ENCODE measurements at places on chromosomes 2 and 18.

- no peak for DNase-seq
These were observed 258.0 kb downstream of the DPP10 start for GRCh38 chr2:114700440-114700839.

DNA sequence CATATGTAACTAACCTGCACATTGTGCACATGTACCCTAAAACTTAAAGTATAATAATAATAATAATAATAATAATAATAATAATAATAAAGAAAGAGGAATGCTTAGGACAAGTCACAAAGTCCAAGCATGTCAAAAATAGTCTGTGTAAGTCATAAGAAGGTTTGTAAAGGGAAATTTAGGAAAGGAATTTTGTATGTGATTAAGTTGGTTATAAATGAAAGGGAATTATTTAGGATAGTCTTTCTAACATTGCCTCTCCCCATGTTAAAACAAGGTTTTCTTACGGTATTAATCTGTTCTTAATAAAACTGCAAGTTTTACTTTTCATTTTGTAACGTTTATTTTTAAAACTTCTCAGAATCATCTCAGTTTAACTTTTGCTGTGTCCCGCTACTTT, 62.8 kb downstream of the SESTD1 start:
- no peak for DNase-seq

DNA sequence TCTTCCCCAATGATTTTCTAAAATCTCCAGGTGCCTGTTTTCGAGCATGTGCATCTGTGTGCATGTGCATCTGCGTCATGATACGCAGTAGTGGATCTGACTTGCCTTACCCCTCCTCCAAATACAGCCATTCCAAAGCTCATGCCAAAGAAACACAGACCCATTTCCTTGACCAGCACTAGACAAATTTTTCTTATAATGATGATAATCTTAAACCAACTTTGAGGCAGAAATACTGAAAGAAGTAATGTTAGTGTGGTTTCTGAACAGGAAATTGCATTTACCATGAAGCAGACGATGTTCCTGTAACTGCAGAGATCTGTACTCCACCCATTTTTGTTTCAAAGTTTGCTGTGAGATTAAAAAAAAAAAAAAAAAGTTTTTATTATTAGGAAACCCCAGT, 25.6 kb downstream of the CYTIP start:
- no peak for DNase-seq

DNA sequence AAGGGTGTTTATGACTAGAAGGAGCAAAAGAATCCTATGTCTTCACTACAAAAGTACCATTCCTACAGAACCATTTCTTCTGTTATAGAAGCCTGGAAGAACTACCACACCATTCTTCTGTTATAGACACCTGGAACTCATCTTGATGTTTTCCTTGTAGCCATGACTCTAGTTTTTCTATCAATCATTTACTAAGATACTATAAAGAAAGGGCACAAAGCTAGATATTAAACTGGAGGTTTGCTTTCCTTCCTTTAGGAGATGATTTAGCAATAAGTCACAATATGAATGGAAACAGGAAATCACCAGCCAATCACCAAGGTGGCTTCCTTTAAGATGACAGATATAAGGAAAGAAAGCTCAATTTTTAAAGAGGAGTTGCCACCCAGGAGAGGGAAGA, 100.3 kb upstream of the NEUROD1 start:
- DNase-seq, result no peak

- DNase-seq, result no peak
These were observed 84.8 kb upstream of the ITGA6 start for GRCh38 chr2:172342611-172343010.

DNA sequence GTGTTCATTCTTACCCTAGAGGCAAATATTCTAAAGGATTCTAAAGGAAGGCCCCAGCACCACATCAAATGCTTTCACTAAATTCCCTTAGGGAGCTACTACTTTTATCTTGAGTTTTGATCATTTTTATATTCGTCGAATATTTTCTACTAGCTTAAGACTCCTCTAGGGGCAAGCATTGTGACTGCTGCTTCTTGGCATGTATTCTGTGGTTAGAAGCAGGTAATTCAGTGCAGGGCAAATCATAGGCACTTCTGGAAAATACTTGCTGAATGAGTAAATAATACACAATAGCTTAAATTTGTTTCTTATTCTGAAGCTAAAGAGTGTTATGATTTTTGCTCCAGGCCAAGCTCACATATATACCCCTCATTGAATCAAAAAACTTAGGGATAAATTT, 136.4 kb downstream of the LRP2 start:
- DNase-seq, result no peak

DNA sequence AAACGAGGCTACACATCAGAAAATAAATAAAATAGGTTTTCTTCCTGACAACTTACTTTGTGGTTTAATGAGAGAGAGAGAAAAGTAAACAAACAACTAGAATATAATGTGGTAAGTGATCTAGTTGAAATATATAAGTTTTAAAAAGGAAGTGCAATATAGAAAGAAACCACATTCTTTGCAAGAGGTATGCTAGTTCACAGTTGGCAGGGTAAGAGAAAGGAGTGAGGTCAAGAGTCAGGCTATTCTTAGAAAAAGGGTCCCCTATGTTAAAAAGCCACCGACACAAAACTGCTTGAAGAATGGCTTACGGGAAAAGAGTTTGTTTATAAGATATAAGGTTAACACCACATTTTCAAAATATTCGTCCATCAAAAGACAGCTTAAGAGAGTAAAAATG, 462.1 kb downstream of the ERBB4 start:
- DNase-seq, result no peak

DNA sequence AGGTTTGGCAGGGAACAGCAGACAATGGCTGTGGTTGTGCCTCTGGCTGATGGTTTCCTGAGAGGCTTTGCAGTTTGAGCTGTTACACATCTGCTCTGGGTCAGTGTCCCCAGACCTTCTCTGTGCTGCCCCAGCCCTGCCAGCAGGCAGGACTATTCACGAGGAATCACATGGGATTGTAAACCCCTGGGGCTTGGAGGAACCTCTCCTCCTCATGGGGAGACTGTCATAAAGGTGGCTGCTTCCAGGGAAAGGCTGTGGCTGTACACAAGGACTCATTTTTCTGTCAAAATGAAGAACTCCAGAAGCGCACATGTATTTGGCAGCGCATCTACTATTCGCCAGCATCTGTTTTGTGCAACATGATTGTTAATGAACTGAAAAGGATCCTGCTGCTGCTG, 142.6 kb upstream of the CYP1B1 start:
- peak; percentile 56 for DNase-seq

DNA sequence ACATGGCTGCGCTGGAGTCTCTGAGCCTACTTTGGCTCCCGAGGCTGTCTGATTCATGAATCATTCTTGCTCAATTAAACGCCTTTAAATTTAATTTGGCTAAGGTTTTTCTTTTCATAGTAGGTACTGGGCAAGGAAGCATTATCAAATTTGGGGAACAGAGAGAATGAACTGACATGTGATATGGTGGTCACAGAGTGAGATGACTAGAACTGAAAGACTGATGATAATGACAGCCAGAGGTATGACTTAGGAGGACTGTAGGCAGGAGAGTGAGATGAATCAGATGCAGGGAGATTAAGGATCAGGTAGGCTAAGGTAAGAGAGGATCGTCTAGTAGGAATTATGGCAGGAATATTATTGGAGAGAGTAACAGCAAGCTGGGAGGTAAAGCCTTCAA, 40.9 kb upstream of the ST8SIA3 start:
- DNase-seq, result no peak

GRCh38 chr2:159446817-159447216, 160.3 kb upstream of the WDSUB1 start:
- no peak for DNase-seq

DNA sequence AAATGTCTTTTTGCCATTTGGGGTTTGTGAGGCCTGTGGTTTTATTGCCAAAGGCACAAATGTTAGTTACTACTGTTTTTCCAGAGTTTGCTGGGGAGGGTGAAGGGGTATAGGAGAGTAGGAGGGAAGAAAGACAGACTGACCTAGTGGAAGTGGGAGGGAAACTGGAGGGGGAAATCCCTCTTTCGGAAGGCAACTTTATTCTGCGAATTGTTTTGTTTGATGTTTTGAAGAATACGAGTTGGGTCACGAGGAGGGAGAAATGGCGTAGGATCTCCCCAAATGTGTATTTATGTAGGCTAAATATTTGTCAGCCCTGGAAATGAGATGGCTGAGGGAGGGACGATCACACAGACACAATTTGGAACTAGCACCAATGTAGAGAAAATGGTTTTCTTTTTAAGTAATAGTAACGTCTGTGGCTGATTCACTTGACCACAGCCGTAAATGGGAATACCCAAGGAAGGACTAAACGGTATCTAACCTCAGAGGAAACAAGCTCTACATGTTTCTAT, 172.3 kb downstream of the ICOS start:
- DNase-seq, result no peak

Data from foreskin fibroblast (primary cell).